ENCODE measurements at places on chromosomes 7 and 10.

DNA sequence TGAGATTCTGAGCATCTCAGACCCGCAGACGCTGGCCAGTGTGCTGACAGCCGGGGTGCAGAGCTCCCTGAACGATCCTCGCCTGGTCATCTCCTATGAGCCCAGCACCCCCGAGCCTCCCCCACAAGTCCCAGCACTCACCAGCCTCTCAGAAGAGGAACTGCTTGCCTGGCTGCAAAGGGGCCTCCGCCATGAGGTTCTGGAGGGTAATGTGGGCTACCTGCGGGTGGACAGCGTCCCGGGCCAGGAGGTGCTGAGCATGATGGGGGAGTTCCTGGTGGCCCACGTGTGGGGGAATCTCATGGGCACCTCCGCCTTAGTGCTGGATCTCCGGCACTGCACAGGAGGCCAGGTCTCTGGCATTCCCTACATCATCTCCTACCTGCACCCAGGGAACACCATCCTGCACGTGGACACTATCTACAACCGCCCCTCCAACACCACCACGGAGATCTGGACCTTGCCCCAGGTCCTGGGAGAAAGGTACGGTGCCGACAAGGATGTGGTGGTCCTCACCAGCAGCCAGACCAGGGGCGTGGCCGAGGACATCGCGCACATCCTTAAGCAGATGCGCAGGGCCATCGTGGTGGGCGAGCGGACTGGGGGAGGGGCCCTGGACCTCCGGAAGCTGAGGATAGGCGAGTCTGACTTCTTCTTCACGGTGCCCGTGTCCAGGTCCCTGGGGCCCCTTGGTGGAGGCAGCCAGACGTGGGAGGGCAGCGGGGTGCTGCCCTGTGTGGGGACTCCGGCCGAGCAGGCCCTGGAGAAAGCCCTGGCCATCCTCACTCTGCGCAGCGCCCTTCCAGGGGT lies 703 bp downstream of the RBP3 start:
- DNase-seq = no peak

- no peak for DNase-seq
Observed at GRCh38 chr10:63633677-63634487, 112.7 kb downstream of the REEP3 start.

- DNase-seq = no peak
Observed at GRCh38 chr10:7546385-7546967, 120.3 kb downstream of the ITIH5 start.

DNA sequence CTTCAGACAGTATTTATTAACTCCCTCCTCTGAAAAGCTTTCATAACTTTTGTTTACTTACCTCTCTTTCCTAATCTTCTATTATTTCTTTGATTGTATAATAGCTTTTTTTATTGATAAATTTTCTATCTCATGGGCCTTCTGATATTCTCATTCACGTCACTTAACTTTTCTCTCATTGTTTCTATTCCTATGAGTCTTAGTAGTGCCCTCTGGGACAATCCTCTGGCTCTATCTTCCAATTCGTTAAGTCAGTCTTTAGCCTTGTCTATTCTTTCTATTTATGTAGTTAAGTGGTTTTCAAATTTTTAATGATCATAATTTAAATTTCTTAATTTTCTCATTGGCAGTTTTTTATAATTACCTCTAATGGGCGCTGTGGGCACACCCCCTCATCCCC lies 6.4 kb upstream of the ELMO1 start:
- no peak for DNase-seq

- no peak for DNase-seq
Observed at GRCh38 chr7:121182902-121183301, 145.9 kb upstream of the WNT16 start.

- no peak for DNase-seq
Observed at GRCh38 chr10:30803892-30804322, 174.4 kb upstream of the LYZL2 start.

DNA sequence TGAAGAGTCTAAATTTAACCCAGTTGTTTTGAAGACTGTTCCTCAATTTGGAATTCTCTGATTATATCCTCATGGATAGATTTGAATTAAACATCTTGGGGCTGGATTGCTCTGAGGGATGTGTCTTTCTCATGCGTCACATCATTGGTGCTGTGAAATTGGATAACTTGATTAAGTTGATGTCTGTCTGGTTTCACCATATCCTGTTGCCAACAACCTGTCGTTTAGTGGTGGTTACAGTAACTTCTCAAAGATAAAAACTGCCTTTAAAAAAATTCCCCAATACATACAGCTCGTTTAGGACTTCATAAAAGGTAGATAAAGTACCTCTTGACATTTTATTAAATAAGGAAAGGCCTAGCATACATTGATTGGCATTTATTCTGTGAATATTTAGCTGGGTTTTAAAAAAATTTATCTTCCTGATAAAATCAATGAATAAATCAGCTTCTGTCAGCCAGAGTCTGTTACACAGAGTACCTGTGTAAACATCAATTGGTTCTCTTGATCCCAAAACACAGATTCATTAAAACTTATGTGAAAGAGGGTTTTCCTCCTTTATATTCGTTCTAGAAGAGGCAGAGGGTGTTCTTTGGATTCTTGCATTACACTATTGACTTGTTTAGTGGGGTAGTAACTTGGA lies 10.5 kb downstream of the CRCP start:
- no peak for DNase-seq

GRCh38 chr10:122498521-122498920 lies 37.2 kb downstream of the HTRA1 start:
- DNase-seq = no peak

- DNase-seq = no peak
Observed at GRCh38 chr7:50534690-50535290, 30.4 kb downstream of the DDC start.

- no peak for DNase-seq
Observed at GRCh38 chr7:14776266-14776665, 126.3 kb downstream of the DGKB start.

- DNase-seq = no peak
Observed at GRCh38 chr7:34952822-34953221, 84.5 kb downstream of the DPY19L1 start.

GRCh38 chr10:132551093-132551807 lies 13.7 kb downstream of the INPP5A start:
- no peak for DNase-seq

DNA sequence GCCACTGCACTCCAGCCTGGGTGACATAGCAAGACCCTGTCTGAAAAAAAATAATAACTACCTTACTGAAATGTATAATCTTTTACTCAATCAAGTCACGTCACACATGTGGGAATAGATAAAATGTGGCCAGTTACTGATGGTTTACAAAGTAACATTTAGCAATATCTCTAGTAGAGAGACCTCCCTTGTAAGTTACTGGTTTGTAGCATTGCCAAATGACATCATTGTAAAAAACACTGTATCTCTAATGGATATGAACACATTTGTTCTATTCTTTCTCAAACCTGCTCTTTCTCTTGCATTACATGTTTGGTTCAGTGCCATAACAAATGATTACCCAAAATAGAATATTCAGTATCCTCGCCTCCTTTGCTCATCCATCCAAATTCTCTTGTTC lies 18.8 kb downstream of the TET1 start:
- no peak for DNase-seq

GRCh38 chr7:117230276-117231046 lies 92.4 kb downstream of the WNT2 start:
- DNase-seq = no peak

- no peak for DNase-seq
Observed at GRCh38 chr10:112562809-112563663, 116.0 kb downstream of the VTI1A start.

- DNase-seq = no peak
Observed at GRCh38 chr10:14438576-14438975, 107.9 kb upstream of the FRMD4A start.

- DNase-seq = no peak
Observed at GRCh38 chr7:14902589-14903067, at the start of gene DGKB. DGKB (minus strand) TSS chr7:14902751.

GRCh38 chr7:73504920-73505319 lies 17.2 kb downstream of the BAZ1B start:
- DNase-seq = no peak

DNA sequence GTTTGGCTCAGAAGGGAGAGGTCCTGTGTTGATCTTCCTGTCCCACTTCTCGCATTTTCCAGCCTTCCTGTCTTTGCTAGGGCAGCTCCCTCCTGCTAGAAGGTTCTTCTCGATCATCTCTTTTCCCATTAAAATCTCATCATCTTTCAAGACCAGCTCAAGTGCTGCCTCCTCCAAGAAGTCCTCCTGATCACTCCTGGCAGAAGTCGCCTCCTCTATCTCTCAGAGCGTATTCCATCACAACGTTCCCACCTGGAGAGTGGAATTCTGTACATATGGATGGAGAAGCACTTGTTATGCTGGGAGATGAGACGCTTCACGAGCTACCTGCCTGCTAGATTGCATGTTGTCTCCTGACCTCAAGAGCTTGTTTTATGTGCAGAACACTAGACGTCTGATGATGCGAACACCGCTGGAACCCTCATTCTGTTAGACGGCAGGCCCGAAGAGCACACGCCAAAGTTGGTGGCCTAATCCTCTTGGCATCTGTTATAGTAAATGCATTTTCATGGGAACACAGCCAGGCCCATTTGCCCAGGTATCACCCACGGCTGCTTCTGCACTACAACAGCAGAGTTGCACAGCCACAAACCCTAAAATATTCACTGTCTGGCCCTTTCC lies 68.0 kb upstream of the INSIG1 start:
- DNase-seq = no peak

DNA sequence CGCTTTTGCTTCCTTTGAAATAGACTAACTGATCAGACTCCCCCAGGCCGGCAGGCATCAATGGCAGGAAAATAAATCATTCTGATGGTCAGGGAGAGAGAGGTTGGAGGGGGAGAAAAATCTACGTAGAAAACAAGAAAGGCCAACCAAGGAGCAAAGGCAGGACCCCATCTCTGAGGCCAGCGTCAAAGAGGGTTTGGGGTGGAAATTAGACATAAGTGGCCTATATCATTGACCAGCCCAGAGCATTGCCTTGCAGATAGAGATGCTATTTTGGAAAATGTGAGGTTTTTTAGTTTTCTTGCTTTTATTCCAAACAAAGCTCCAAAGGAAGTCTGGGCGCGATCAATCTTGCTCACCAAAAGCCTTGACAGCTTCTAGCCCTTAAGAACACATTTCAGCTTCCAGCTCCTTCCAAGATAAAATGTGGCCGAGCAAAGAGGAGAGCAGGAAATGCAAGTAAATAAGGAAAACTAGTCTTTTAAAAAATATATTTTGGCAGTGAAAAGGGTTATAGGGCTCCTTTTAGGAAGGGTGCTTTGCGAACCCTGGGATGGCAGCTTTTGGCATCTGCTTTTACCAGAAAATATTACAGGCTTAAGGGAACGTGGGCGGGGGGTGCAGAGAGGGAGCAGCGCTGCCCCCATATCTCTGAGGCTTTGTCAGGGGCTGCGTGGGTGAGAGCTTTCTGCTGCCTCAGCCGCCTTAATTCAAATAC lies 2.0 kb upstream of the HOXA2 start:
- no peak for DNase-seq

- DNase-seq = no peak
Observed at GRCh38 chr7:135263321-135263970, 29.8 kb downstream of the STRA8 start.

GRCh38 chr10:112832361-112832878 lies 117.6 kb upstream of the TCF7L2 start:
- no peak for DNase-seq

GRCh38 chr10:128091636-128092210 lies 34.5 kb downstream of the MKI67 start:
- DNase-seq = no peak

GRCh38 chr7:115634633-115635032 lies 395.9 kb downstream of the TFEC start:
- no peak for DNase-seq

DNA sequence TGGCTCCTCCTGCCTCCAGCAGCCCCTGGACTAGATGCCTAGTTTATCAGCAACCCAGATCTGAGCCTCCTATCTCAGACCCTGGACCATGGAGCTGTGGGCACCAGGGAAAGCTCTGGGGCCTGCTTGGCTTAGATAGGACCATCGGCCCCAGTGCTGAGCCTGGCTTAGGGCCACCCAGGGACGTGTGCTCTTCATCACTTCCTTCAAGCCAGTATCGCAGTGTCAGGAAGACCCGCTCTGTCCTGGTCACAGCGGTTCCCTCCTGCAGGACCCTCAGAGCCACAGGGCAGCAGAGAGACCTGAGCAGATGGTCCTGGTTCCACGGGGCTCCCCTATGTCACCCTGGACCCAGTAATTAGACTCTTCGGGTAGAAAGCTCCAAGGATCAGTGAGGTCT lies 105.7 kb upstream of the FAM20C start:
- no peak for DNase-seq

- DNase-seq = no peak
Observed at GRCh38 chr7:93414574-93414973, 159.9 kb downstream of the CALCR start.

DNA sequence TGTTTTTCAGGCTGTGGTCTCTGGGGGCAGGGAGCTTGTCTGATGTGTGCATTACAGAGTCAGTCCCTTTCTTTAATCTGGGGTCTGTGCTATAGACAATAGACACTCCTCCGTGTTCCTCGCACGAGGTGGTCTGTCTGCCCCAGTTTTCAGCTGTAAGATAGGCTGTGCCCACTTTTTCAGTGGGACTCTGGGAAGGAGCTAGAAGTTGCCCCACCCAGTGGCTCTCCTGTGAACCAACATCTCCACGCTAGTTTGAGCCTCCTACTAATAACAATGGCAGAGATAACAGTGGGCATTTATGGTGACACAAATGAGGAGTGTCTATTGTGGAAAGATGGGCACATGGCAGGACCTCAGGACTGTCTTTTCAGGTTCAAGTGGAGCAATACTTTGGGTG lies 44.0 kb downstream of the ADRB1 start:
- DNase-seq = no peak

GRCh38 chr7:30649717-30650420 lies 32.4 kb downstream of the CRHR2 start:
- no peak for DNase-seq

- no peak for DNase-seq
Observed at GRCh38 chr10:1414893-1415292, 322.4 kb downstream of the ADARB2 start.

DNA sequence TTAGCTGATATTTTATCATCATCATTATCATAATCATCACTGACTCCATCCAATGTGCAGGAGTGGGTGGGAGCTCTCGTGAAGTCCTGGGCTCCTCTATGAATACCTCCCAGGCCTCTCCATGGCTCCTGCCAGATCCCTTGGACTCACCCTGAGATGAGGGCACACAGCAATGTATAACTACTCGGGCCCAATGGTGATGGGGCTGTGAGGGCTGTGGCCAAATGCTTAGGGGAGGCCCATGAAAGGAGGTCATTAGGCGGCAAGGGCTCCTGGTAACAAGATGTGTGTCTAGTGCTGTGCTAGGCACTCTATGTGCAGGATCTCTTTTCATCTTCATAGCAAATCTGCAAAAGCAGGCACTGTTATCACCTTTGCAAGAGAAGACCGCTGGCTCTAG lies 270.9 kb downstream of the GLRX3 start:
- no peak for DNase-seq

- no peak for DNase-seq
Observed at GRCh38 chr7:17133977-17134376, 164.5 kb upstream of the AHR start.
